ENCODE measurements at places on chromosomes 16 and 17.

GRCh38 chr16:53829186-53829747, 125.3 kb downstream of the FTO start:
- no peaks in the 10 kb centered on the region for H3K27me3 ChIP-seq
- no peaks in the 10 kb centered on the region for H3K36me3 ChIP-seq
- no peak overlapping the region for H3K27ac ChIP-seq
- no peak overlapping the region for H3K4me3 ChIP-seq
- DNase-seq = no peak
- H3K4me1 ChIP-seq = no peaks in the 10 kb centered on the region

- no peaks in the 10 kb centered on the region for H3K4me1 ChIP-seq
- H3K4me3 ChIP-seq = no peak overlapping the region
- H3K27me3 ChIP-seq = no peaks in the 10 kb centered on the region
- no peaks in the 10 kb centered on the region for H3K36me3 ChIP-seq
- no peak overlapping the region for H3K27ac ChIP-seq
- DNase-seq = no peak
Measured at GRCh38 chr17:78977997-78978973, 1.4 kb downstream of the LGALS3BP start.

- H3K27me3 ChIP-seq = no peaks in the 10 kb centered on the region
- H3K4me1 ChIP-seq = no peaks in the 10 kb centered on the region
- H3K27ac ChIP-seq = no peak overlapping the region
- H3K4me3 ChIP-seq = no peak overlapping the region
Measured at GRCh38 chr17:4249452-4250029, 14.2 kb downstream of the ANKFY1 start.

DNA sequence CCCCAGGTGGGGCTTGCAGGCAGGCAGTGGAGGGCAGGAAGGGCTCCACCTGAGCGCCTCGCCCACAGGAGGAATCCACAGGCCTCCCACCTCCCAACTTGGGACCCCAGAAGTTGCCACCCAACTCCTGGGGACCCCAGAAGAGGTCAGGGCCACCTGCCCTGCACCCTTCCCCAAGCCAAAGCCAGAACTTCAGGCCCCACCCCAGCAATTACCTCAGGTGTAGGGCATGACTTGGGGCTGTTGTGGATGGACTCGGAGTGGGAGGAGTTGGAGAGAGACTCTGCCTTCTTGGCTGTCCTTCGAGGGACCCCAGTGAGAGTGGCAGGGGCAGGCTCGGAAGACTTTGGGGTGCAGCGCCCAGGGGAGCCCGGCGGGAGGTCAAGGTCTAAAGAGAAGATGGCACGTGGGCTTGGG, 10.5 kb downstream of the TSPOAP1 start:
- H3K36me3 ChIP-seq = no peaks in the 10 kb centered on the region
- DNase-seq = no peak
- no peak overlapping the region for H3K4me3 ChIP-seq
- no peaks in the 10 kb centered on the region for H3K27me3 ChIP-seq
- no peaks in the 10 kb centered on the region for H3K4me1 ChIP-seq

GRCh38 chr17:58756246-58757161, 850 bp downstream of the PPM1E start:
- peak overlapping the region; percentile 37 for H3K4me3 ChIP-seq
- no peaks in the 10 kb centered on the region for H3K36me3 ChIP-seq
- peaks cover 13% of the 10 kb centered on the region for H3K4me1 ChIP-seq
- no peak for DNase-seq
- peaks cover 26% of the 10 kb centered on the region for H3K27me3 ChIP-seq

DNA sequence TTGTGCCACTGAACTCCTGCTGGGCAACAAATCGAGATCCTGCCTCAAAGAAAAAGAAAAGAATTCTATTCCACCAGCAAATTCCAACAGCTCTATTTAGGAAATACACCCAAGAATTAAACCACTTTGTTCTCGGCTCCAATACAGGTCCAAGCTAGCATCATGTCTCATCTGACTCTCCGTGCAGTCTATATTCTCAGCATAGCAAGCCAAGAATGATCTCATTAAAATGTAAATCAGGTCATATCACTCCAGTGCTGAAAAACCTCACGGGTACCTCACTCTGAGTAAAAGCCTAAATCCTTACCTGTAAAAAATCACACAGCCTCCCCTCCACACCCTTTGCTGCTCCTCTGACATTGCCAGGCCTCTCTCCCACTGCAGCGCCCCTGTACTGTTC, 23.9 kb downstream of the UBE2G1 start:
- DNase-seq = no peak
- no peak overlapping the region for H3K27ac ChIP-seq
- H3K27me3 ChIP-seq = no peaks in the 10 kb centered on the region
- H3K4me1 ChIP-seq = no peaks in the 10 kb centered on the region

Measured in endothelial cell of umbilical vein (primary cell).